Left lobe of liver (tissue), 2 donors: ENCODE measurements at places on chromosomes 5 and 9.

GRCh38 chr5:109053995-109054417, 306.3 kb downstream of the FER start:
- DNase-seq: no peak

- no peak for DNase-seq
These were observed 161.9 kb downstream of the MARCHF11 start for GRCh38 chr5:16017720-16018119.

DNA sequence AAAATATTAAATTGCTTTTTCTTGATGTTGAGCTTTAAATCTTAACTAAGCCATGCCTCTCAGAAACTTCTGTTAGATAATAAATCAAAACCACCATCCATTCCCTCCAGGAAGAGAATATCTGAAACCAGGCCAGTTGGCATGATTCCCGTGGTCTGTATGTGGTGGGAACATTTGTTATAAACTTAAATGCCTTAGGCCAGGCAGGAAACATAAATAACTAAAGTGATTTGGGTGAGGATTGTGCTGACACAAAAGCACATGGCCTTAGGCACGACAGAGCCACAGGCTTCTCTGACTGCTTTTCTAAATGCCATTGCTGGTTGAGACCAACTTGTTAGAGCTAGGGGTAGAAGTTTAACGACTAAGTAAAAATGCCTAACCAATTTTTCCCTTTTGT, 255.9 kb downstream of the GABRG2 start:
- DNase-seq: no peak

GRCh38 chr5:60354311-60354710, 345.7 kb downstream of the DEPDC1B start:
- no peak for DNase-seq

DNA sequence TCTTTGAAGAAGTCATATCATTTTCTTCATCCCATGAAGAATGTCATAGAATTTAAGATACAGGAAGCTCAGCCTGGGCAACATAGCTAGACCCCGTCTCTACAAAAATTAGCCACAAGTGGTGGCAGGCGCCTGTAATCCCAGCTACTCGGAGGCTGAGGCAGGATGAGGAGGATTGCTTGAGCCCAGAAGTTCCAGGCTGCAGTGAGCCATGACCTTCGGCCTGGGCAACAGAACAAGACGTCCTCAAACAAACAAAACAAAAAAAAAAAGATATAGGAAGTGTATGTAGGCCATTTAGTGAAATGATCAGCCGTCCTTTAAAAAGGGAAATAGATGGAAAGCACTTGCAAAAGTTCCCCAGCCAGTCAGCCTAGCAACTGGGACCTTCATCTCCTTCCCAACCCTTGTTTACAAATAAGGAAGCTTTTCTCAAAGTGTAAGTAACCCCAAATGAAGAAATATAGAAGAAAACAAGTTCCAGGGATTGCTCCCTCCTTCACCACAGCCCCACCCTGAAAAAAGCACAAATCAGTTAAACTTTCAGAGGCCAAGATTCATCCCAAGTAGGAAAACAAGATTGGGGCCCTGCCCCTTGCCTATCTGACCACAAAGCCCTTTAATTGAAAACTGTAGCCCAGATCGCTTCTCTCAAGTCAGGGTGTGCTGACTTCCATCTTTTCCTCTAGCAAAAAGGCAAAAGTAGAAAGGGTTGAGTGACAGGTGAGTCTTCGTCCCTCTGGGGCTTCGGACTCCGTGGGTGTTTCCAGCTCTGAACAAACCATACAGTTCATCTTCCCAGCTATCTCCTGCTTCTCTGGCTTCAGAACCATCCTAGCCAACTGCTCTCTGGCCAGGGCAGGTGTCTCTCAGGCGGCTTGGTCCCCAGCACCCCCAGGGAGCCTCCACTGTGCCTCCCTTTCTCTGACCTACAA, 1.2 kb downstream of the SLC31A2 start:
- DNase-seq: peak; percentile 60
